ENCODE measurements at places on chromosomes 2 and 18.

DNA sequence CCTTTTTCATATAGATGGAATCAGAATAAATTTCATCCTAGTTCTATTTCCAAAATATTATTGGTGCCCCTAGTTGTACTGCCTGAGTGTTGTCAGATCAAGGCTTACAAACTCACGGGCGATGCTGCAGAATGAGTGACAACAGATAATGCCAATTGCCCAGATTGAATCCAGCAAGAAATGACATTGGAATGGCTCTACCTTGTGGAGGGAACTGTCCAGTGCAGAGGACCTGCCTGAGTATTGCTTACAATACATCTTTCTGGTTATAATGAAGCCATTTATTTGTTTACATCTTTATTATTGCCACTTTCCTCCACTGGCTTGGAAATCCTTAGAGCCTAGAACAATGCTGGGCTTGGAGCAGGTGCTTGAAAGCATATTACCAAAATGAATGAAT is 7.8 kb upstream of the IL1R2 start:
- DNase-seq = no peak

- DNase-seq = no peak
Measured at GRCh38 chr18:12013186-12013916, 32.0 kb downstream of the IMPA2 start.

- DNase-seq = no peak
Measured at GRCh38 chr2:188328419-188328818, 36.7 kb downstream of the GULP1 start.

DNA sequence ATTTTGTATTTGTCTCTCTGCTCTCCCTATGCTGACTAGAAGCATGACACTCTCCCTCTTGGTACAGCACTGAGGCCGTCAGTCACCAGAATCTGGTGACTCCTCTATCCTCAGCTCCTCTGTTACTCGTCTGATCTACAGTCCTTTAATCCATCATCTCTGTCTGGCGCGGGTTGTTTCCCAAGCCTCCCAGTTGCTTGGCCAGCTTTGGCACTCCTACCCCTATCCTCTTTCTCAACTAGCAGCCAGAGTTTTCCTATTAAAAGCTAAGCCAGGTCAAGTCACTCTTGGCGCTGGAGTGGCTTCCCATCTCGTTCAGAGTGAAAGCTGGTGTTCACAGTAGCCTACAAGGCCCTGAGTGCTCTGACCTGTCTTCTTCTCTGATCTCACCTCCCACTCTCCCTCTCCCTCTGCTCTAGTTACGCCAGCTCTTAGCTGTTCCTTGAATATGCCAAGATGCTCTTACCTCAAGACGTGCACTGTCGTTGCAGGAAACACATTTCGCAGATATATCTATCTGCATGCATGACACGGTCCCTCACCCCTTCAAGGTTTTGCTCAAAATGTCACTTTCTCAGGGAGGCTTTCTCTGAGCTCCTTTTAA is 41.8 kb upstream of the PSME4 start:
- DNase-seq = no peak

GRCh38 chr2:238699307-238700116 is 148.4 kb upstream of the TWIST2 start:
- DNase-seq = no peak

- no peak for DNase-seq
Measured at GRCh38 chr2:230842473-230842872, 22.3 kb upstream of the ITM2C start.

GRCh38 chr2:232876161-232876977 is 6.3 kb downstream of the SNORC start:
- no peak for DNase-seq

- DNase-seq = no peak
Measured at GRCh38 chr18:31835528-31836133, 75.0 kb upstream of the SLC25A52 start.

GRCh38 chr18:26708806-26709716 is 156.4 kb downstream of the AQP4 start:
- no peak for DNase-seq

GRCh38 chr2:46555011-46555410 is 75.6 kb downstream of the TMEM247 start:
- DNase-seq = no peak

- DNase-seq = no peak
Measured at GRCh38 chr2:124025171-124025580, at the start of gene CNTNAP5. Gene CNTNAP5, plus strand, starts transcription at chr2:124025287. Its CDS starts 364 bp downstream, at chr2:124025651.

DNA sequence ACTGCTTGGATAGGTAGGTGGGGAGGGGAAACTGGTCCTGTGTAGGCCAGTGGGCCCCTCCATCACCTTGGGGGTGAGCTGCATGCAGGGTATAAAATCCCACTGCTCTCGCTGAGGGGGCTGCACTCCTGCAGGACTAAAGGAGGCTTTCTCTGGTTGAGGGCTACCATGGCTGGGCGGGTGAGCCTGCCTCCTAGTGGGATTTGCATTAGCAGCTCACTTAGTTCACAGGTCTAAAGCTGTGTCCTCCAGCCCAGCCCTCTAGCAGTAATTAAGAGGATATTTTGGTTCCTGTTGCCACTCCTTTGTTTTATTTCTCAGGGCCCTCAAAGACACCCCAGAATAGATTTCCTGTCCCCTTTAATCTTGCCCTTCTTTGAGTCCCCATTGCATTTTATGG is 24.6 kb downstream of the TMEM127 start:
- no peak for DNase-seq

DNA sequence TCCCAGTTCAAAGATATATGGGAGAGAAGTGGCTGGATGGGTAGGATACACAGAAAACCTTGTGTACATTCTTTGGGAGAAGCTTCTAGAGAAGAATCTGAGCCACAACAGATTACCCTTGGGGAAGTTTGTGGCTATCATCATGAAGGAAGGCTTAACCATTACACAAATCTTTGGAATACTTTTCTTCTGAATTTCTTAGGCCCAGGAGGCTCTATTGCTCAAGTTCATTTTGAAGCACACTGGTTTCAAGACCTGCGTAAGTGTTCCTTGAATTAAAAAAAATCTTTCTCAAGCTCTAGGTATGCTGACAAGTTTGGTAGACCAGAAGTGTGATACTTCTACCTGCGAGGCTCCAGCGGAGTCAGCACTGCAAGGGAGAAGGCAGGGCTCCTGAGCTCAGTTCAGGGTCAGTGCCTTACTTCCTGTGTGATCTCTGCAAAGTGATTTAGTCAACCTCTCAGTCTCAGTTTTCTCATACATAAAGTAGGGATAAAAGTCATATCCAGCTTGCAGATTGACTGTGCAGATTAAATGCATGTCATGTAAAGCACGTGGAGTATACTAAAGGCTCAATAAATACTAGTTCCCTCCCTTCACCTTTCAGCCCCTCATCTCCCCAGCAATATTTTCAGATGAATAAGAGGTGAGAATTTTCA is 438.6 kb downstream of the DLGAP1 start:
- DNase-seq = no peak

DNA sequence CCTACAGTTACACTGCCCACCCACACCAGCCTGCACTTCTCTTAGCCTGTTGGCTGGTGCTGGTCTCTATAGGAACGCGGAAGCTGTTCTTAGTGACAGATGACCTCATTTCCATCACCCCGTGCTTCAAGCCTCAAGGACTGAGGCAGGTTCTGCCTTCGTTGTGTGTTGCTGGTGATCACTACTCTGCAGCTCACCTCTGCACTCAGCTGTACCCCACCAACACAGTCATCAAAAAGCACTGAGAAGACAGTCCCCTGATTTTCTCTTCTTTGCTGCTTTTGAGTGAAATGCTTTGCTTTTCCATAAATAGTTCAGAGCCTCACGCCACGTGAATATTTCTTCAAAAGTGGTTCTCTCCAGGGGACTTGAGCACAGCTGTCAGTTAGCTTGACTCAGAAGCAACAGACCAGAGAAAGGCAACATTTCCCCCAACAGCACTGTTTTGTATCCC is 225.7 kb upstream of the CCDC150 start:
- DNase-seq = no peak

DNA sequence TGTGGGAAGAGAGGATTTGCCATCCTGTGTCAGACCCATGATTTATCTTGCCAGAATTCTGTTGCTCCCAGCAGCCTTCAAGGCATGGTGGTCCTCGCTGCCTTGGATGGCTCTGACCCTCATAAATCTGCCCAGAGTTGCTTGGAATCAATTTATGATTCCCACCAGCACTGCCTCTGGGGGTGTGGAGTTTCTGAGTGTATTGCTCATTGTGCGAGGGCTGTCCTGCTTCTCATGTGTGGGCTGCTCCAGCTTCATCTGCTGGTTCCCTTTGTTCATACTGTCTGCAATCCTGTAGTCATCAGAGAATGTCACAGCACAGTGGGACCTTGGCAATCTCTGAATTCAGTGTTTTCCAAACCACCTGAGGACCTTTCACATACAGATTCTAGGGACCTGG is 139.8 kb downstream of the CLIP4 start:
- no peak for DNase-seq

DNA sequence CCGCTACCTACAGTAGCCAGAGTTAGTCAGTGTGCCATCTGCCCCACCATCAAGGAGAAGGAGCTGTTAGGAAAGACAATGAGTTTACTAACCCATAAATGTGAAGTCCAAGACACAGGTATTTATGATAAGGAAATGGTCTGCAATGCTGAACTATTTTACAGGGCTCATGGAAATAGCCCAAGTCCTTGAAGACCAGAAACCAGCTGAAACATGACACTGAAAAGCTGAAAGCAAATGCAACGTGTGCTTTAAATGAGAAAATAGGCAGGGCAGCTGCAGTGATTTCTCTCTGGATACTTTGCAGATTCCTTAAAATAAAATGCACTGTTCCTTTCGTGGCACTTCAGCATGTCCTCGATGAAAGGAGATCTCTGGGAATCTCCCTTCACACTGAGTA is 256.4 kb upstream of the TCF4 start:
- no peak for DNase-seq

- no peak for DNase-seq
Measured at GRCh38 chr18:56722518-56722917, 71.4 kb downstream of the WDR7 start.

DNA sequence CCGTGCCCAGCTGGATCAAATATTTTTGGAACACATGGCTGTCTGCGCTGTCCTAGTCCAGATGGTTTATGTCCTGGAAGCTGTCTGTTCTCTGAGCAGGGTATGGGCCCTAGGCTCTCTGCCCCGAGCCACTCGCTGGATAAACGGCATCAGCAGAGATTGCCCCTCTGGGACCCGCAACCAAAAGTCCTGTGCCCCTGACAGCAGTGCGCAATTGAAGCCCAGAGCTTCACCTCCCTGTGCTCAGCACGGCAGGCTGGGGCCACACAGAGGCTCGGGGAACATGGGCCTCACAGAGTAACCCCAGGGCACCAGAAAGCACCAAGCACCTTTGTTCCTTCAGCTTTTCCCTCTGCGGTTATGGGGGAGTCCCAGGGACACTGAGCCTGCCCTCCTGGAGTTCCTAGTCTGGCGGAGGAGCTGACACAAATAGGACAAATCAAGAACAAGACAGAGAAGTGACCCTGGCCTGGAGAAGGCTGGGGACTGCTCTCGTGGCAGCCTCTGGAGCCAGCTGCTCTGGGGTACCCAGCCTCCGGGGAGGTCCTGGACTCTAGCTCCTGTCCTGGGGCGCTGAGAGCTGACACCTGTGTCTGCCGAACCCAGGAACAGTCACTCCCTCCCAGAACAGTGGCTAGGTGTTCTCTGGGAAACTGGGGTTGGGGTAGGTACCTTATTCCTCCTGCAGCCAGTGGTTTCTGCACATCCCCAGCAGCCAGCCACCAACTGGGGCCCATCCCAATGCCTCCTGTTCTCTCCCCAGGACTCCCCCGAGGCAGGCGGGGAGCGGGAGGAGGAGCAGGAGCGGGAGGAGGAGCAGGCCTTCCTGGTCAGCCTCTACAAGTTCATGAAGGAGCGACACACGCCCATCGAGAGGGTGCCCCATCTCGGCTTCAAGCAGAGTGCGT is 12.3 kb downstream of the ARID5A start:
- no peak for DNase-seq

DNA sequence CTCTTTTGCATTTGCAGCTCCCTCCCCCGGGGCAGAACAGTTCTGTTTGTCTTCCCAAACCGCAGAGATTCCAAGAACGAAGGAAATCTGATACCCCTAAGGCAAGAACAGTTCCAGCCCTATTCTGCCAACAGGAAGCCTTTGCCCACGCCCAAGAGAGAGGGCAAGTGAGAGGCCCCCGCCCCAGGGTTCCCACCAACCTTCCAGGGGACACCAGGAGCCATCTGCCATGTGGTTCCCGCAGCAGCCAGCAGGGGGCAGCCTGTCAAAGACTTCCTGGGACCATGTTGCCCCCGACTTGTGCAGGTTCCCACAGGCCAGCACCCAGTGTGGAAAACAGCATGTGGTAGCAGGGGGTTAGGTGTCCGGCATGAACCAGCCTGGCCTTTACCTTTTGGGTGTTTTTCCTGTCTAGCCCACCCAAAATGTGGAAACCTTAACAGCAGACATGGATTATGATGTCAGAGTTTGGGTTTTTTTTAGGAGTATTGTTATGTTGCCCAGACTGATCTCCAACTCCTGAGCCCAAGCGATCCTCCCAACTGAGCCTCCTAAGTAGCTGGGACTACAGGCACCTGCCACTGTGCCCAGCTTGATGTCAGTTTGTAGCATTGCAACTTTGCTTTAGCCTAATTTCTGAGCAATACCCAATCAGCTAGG is 21.7 kb upstream of the EFHD1 start:
- peak; percentile 75 for DNase-seq
